ENCODE measurements at places on chromosomes 13 and 19.

GRCh38 chr13:25468325-25469168, 96.8 kb downstream of the ATP8A2 start:
- DNase-seq: peak; percentile 12

DNA sequence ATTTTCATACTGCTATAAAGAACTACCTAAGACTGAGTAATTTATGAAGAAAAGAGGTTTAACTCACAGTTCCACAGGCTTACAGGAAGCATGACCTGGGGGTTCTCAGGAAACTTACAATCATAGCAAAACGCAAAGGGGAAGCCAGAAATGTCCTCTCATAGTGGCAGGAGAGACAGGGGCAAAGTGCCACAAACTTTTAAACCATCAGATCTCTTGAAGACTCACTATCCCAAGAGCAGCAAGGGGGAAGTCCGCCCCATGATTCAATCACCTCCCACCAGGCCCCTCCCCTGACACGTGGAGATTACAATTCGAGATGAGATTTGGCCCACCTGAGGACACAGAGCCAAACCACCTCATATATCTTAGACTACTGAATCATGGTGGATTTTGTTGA, 198.7 kb downstream of the KCTD12 start:
- DNase-seq: no peak

DNA sequence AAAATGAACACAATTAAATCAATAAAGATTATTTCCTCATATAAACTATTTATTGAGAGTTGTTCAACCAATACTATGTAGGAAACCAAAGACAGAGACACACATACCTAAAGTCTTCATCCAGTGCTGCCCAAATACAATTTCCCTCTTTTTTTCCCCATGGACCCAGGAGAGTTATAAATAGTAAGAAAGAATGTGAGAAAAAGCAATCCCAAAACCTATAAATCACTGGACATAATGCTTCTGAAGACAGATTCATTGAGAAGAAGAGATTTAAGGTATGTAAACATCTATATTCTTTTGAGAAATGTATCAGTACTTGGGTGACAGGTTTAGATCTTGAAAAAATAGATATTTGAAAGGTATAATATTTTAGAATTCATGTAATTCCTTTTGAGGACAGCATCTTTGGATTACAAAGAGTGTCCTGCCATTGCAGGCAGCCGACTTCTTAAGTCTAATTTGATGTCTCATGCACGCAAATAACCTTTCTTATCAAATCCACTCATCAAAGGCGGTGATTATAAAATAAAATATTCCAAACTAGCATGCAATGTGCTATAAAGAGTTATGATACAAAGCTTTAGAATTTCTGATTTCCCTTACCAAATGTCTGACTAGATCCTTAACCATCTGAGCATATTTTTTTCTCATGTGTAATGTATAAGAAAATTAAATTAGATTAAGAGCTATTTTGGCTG, 739.4 kb downstream of the LIG4 start:
- no peak for DNase-seq

DNA sequence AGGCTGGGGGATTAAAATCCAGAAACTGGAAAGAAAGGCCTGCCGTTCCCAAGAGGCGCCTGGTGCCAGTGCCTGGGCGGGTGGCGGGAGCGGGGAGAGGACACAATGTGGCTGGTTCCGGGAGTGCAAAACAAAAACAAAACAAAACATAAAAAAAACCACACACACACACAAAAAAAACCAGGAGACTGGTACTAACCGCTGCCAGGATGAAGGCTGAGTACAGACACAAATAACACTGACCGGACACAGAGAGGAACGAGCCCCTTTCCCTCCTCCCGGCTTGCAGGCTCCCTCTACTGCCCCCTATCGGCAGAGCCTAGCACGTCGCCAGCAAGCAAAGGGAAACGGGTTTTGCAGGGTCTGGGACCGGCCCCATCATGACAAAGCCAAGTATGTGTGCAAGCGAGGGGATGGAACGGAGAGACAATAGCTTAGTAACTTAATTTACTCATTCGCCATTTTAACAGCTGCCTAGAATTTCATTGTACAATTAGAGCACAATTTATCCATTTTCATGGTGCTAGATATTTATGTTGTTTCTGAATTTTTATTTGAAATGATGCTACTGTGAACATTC, 17.9 kb upstream of the ZDHHC20 start:
- DNase-seq: peak; percentile 54

- no peak for DNase-seq
Observed at GRCh38 chr19:39304701-39305571, 8.7 kb downstream of the IFNL1 start.

DNA sequence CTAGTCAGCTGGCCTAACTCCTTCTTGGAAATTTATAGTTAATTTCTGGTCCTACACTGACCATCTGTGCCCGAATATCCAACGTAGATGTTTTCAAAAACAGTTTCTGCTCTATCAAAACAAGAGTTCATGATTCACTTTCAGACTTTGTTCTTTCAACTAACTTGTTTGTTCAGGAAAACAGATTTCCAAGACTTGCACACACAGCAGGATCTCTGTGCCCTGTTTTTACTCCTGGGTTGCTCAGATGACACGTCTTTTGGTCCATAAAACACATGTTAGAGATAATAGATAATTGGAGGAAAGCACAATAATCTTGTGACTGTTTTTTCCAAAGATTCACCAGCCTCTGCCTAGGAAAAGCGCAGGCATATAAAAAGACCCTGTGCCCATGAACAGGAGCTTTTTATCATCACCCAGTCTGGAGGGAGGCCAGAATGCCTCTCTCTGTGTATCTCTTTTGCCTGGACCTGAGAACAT, 218.0 kb downstream of the IRS2 start:
- DNase-seq: no peak

DNA sequence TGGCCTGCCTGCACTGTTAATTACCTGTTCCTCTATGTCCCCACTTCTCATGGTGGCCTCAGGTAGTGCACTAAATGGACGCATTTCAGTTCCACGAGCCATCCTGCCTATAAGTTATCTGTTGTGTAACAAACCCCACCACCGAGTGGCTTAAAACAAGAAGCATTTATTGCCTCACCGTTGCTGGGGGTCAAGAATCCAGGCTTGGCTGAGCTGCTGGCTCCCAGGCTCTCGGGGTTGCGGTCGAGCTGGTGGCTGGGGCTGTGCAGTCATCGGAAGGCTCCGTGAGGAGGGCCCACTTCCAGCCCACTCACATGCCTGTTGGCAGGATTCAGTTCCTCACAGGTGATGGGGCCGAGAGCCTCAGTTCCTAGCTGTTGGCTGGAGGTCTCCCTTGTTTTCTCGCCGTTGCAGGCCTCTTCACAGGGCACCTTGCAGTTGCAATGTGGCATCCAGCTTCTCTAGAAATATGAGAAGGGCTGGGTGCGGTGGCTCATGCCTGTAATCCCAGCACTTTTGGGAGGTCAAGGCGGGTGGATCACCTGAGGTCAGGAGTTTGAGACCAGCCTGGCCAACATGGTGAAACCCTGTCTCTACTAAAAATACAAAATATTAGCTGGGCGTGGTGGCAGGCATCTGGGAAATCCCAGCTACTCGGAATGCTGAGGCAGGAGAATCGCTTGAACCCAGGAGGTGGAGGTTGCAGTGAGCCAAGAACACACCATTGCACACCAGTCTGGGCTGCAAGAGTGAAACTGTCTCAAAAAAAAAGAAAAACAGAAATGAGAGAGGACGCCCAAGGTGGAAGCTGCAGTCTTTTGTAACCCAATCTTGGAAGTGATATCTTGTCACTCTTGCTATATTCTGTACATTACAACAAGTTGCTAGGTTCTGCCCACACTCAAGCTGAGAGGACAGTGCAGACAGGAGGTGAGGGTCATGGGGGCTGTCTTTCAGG, 6.5 kb upstream of the PTOV1 start:
- DNase-seq: no peak

DNA sequence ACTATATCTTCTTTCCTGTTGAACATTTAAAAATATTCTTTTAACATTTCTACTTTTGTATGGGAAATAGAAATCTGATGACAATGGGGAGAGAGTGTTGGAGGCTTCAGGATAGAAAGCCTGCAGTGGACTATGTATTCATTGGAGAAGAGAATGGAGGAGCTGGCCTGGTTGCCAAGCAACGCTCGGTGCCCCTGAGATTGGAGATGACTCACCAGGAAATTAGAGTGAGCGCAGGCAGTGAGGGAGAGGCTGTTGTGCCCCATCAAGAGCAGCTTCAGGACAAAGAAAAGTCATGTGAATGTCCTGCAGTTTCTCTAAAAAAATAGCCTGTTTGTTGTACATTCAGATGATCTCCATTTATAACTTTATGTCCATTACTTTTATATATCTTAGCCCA, 48.7 kb upstream of the ZNF835 start:
- no peak for DNase-seq

DNA sequence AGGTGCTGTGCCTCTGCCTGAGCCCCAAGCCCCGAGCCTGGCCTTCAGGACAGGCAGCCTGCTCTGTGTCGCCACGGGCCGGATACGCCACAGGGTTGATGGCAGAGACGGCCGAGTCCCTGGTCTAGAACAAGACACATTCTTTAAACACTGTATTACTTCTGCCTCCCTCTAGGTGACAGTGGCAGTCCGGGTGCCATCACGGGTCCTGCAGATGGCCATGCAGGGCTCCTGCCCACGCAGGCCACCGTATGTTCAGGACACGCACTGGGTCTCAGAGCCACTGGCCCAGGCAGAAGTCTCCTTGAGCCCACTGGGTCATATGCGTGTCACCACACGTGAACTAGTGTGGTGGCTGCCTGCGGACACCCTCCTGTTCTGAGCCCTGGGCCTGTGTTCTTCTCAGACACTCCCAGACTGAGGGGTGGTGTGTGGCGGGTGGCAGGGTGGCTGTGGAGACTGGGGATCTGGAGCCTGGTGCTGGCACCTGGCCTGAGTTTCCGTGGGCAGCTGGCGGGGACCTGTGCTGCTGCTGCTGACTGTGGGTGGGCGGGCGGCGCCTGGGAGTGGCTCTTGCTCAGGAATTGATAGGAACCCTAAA, 4.4 kb downstream of the PLEKHJ1 start:
- no peak for DNase-seq

DNA sequence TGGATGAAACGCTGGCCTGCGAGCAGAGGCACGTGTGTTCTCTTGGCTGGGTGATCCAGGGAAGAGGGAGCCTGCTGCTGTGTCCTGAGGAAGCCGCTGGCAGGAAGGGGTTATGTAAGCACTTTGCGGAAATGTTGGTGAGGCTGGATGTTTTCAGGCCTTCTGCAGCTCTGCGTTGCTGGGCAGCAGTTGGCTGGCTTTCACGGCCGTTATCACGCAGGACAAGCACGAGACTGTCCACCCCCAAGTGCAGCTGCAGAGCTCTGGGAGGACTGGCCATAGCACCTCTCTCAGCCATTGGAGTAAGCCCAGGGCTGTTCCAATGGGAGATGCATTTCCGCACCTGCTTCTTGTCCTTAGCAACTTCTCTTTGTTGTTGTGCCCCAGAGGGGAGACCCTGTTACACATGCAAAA, 146.9 kb upstream of the SOX21 start:
- DNase-seq: no peak

GRCh38 chr19:30228113-30228834, 143.9 kb upstream of the ZNF536 start:
- no peak for DNase-seq

DNA sequence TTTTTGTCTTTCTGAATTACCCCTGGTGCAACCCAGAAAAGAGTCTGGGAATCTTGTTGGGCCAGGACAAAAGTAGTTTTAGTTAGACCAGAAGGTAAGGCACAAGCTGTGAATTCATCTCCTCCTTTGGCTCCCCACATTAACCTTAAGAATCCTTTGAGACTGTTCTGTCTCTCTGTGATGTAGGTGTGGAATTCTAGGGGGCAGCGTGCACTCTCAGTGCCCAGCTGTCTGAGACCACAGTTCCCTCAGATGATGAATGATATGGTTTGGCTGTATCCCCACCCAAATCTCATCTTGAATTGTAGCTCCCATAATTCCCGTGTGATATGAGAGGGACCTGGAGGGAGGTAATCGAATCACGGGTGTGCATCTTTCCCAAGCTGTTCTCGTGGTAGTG, 43.9 kb downstream of the ZNF506 start:
- DNase-seq: no peak

- DNase-seq: no peak
Observed at GRCh38 chr13:26024558-26024957, 27.3 kb downstream of the SHISA2 start.

DNA sequence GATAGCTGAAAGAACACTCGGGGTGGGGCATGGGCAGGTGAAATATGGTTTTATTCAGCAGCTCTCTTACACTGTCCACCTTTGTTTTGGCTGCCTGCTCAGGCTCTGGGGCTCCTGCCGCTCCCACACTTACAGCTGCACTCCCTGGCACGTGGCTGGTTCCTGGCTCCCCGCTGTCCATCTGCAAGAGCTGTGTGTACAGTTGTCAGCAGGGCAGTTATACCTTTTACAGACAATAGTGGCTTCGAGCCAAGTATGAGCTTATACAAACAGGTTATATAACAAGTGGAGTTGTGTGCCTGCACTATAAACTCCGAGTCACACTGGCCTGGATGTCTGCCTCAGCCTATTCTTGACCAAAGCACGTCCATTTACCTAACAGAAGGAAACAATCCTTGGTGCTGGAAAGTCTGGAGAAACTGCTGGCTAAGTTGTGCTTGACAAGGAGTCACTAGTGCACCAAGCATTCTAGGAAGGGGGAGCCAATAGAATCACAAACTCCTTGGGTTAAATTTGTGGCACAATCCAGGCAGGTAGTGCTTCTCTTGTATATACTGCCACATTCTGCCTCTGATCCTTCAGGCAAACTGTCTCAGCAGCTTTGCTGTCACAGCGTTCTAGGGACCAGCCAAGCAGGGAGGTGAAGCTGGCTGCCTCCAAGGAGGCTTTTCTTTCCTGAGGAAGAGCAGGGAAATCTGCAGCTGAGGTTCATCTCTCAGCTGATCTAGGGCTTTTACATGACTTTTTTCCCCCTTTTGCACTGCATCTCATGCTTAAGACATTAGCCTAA, 68.2 kb downstream of the NHLRC3 start:
- DNase-seq: no peak

- DNase-seq: no peak
Observed at GRCh38 chr13:50780201-50781015, 63.1 kb downstream of the DLEU7 start.

- DNase-seq: no peak
Observed at GRCh38 chr13:63938851-63939250, 2523.2 kb upstream of the PCDH20 start.

GRCh38 chr19:8815780-8816179, 16.3 kb downstream of the ZNF558 start:
- DNase-seq: no peak

DNA sequence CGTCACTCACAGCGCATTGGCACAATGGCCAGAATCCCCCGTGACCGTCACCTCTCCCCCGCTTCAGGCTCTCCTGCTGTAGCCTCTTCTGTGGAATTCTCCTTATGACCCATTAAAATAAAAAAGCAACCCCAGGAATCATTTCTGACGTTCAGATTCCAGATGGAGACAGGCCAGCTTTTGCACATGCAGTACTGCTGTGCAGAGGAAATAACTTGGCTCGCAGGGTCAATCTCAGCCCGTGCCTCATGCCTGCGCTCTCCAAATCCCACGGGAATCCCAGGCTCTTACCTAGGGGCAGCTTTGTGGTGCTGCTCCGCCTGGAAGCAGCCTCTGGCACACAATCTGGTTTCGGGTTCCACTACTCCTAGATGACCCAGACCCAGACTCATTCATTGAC, 32.7 kb upstream of the SOX1 start:
- no peak for DNase-seq

- DNase-seq: no peak
Observed at GRCh38 chr19:18677156-18677555, 6.3 kb upstream of the CRTC1 start.

GRCh38 chr19:51064534-51065220, at the start of gene KLK13:
TSS of gene KLK13 (minus strand) at chr19:51065092. CDS start at chr19:51065067, 25 bp downstream.
- no peak for DNase-seq
